CD4-positive, alpha-beta T cell treated with Interleukin-15 for 4 hours (primary cell): ENCODE measurements at places on chromosomes 13 and 19.

DNA sequence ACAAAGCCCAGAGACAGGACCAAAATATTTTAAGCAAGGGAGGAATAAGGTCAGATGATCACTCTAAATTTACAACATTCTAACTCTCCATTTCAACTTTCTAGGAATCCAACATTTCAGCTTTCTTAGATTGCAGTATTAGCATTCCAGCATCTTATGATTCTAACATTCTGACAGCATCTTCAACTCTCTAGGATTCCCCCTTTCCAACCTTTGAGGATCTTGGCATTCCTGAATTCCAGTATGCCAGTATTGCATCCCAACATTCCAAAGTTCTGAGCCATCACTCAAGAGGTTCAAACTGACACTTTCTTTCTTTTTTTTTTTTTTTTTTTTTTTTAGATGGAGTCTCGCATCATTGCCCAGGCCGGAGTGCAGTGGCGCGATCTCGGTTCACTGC lies 13.8 kb downstream of the TGFB1 start:
- DNase-seq, result no peak

- peak; percentile 91 for DNase-seq
These were observed 57.9 kb upstream of the C1QTNF9 start for GRCh38 chr13:24251525-24251924.

DNA sequence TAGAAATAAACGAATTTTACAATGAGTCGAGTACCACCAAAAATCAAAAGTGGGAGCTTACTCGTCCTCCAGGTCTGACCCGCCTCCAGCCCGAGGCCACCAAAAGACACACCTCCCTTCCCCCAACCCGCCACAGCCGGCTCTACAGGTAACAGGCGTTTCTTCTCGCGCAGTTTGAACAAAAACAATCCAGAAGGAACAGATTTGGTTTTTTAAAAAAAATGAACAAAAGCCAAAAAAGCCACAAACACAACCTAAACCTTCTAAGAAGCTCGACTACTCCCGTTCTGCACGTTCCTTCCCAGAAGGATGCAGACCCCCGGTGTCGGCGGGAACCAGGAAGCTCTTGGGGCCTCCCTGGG lies 671 bp downstream of the ZDHHC20 start:
- DNase-seq, result peak; percentile 43

DNA sequence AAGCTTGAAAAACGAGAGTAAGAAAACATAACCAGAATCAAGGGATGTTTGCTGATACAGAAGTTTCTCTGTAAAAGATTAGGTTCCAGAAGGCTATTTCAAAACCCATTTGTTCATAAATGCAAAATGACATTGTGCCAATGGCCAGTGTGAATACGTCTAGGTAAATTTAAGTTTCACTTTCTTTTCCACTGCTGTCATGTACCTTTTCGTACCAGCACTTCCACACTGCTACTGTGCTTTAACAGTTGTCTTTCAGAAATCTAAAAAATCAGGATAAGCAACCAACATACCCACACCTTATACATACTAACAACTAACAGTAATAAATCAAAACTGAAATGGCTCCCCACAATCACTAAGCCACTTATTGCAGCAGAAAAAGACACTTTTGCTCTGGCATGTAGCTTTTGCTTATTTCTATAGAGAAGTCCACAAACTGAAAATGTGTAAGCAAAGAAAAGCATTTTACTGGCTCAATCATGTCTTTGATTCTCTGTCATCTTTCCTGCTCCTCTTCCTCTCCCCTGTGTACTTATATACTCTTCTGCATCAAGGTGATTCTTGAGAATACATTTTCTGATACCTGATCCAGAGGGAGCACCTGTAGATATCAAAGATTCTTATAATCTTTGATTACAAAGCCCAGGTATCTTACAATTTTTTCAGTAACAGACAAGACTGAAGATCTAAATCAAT lies 34.3 kb downstream of the ELF1 start:
- peak; percentile 39 for DNase-seq

GRCh38 chr19:46624958-46625661 lies at the start of gene PTGIR:
TSS of gene PTGIR (minus strand) at chr19:46625089. CDS start at chr19:46624225, 864 bp downstream.
- no peak for DNase-seq

DNA sequence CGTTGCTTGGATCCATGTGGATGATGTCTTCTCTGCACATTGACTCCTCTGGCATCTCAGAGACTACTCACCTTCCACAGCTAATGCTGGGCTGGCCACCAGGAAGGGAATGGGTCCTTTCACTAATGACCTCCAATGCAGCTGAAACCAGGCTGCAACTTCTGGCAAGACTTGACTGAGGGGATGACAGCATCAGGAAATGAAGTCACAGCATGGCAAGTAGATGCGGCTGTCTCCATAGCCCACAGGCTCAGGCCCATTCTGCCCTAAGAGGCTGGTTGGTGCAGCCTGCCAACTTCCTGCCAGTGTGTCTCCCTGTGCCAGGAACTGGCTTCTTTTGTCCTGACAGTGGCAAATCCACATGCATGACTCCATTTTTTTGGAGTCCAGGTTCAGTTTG lies 467.3 kb downstream of the TSHZ3 start:
- DNase-seq, result no peak

DNA sequence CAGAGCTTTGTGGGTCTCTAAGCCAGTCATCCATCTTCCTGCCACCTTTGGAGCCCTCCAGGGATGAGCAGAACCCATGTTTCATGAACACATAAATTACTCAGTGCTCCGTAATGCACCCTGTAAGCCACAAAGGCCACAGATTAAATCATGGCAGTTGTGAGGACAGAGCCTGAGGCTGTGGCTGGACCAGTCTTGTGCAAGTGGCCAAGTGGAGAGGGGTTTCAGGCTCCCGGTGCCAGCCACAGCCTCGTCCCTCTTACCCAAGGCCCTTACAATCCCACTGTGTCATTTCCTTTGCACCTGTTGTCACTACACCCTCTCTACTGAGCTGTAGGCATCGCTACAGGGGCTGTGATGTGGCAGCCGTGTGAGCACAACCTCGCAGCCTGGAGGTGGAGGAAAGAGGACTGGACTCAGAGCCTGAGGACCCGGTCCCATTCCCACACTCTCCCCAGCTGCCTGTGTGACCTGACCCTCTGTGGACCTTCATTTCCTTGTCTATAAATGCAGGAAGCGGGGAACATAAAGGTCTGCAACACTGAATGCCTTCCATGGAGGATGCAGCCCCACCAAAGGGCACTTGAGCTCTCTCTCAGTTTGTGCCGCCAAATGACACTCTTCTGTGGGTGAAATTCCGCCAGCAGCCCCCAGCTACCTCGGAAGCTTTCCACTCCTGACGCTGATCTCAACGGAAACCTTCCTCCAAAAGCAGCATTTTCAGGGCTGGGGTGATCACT lies 792.0 kb downstream of the UQCRFS1 start:
- DNase-seq, result no peak

- DNase-seq, result no peak
These were observed 1.9 kb downstream of the SLITRK6 start for GRCh38 chr13:85797311-85797710.

DNA sequence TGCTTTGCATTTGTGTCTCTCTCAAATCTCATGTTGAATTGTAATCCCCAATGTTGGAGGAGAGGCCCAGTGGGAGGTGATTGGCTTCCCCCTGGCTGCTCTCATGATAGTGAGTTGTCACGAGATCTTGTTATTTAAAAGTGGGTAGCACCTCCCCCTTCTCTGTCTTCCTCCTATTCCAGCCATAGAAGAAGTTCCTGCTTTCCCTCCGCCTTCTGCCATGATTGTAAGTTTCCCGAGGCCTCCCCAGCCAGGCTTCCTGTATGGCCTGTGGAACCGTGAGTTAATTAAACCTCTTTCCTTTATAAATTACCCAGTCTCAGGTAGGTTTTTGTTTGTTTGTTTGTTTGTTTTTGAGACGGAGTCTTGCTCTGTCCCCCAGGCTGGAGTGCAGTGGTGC lies 3.8 kb downstream of the LILRA4 start:
- DNase-seq, result no peak

DNA sequence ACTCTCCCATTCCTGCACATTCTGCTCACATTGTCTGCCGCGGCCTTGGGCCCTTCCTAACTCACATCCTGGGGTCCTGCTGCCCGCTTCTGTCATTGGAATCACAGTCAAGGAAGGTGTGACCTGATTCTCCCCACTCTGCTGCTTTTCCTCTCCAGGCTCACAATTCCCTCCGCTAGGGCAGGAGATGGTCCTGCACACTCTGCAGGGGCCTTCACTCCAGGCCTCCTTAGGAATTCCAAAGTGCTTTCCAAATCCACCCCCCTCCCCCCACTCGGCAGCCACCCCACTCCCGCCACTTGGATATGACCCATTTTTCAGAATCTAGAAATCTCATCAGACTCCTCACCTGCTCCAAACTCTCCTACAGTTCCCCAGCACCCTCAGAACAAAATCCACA lies 3.1 kb upstream of the SLC5A5 start:
- DNase-seq, result no peak

GRCh38 chr13:95123726-95124125 lies 177.5 kb downstream of the ABCC4 start:
- no peak for DNase-seq

GRCh38 chr19:38899447-38900201 lies at the start of the genes NFKBIB and SIRT2:
TSS of gene NFKBIB (plus strand) at chr19:38899969. CDS start at chr19:38900033, 64 bp downstream.
TSS of gene SIRT2 (minus strand) at chr19:38899618. CDS start at chr19:38899521, 97 bp downstream.
- DNase-seq, result peak; percentile 100

DNA sequence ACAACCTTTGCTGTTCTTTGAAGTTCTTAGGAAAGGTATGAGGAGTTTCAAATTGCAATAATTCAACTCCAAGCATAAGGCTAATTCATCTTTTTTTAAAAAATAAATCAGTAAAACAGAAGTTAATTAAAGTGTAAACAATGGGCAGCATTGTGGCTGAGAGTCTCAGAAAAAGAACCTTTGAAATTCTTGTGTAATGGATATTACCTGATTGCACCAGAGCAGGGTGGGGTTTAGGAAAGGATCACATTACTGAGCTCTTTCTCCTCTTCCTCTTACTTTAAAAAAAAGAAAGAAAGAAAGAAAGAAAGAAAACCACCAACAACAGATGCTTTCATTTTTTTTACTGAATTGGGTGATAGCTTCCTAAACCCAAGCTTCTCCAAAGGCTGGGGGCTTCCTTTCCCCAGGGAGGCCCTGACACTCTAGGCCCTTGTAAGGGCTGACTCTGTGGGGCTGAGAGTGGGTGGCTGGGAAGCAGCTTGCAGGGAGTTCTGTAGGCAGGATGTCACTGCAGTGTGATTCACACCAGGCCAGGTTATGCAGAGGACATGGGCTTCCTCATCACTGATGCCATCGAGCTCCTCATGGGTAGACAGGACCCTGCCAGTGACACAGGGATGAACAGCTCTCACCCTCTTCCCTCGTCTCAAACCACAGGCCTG lies 564.5 kb downstream of the FGF9 start:
- no peak for DNase-seq

DNA sequence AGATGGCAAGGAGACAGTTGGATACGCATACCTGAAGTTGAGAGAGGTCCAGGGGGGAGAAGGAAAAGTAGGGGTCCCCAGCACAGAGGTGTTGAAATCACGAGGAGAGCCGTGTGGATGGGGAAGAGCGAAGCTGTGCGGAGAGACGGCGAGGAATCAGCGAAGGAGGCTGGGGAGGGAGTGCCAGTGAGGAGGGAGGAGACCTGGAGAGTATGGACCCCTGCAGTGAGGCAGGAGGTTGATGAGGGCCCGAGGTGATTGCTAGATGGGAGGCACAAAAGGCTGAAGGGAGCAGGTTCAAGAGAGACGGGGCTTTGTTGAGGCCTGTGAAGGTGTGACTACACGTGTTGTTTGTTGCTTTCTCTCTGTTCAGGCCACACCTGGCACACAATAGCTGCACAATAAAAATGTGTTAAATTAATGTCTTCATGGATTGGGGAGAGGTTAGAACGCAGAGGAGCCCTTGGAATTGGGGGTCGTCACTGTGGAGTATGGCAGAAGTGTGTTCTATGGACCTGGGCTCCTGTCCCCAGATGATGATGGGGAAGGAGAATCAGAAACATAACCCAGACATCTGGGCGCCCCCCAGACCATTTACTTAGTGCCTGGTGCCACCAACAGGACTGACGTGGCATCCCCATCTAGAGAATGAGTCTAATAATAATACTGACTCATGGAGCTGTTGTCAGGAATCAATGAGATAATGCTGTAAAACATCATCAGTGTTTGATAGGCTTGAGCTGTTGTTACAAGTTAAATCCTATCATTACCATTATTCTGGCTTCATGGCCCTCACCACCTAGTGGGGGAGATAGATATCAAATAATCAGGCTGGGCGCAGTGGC lies 137.5 kb downstream of the SIPA1L3 start:
- DNase-seq, result no peak

GRCh38 chr19:46737298-46737654 lies 8.6 kb upstream of the FKRP start:
- DNase-seq, result no peak

GRCh38 chr19:23917856-23918255 lies 3.2 kb downstream of the ZNF726 start:
- DNase-seq, result no peak

DNA sequence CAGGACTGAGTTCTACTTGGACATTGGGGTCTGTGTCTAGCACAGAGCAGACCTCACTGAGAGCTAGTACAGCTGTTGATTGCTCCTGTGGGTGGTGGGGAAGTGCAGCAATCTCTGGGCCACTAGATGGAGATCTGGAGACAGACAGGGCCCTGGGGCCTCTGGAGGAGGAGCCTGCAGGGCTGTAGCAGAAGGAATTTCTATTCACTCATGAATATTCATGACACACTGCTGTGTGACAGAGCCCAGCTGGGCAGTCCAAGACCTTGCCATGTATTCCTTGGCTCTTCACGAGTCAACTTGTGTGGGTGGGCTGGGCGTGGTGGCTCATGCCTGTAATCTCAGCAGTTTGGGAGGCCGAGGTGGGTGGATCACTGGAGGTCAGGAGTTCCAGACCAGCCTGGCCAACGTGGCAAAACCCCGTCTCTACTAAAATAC lies 37.5 kb downstream of the SUGP2 start:
- no peak for DNase-seq

GRCh38 chr19:7326105-7326877 lies 22.4 kb upstream of the ARHGEF18 start:
- peak; percentile 52 for DNase-seq

DNA sequence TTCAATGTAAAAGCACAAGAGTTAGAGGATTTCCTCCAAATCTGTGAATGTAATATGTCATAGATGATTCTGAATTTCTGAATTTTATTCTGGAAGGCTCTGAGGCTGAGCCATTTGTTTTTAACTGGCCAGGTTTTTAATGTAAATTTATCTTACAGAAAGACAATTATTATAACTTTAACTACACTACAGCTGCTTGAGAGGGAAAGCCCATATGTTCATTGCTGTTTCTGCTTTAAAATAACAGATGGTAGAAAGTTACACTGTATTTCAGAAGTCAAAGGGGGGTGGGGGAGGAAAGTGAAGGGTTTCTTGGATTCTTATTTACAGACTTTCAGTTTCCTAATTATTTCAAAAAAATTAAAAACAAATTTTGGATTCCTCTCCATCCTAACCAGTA lies 62.8 kb downstream of the DNAJC15 start:
- DNase-seq, result no peak
